ENCODE measurements at places on chromosomes 7 and 10. TPM values are rescaled to one million over a fixed set of nuclear protein-coding genes. Genes with fewer than 3 reads are reported as not detected.

RAMP3 gene
- total RNA-seq, result not detected

MKX gene
- total RNA-seq, result 0.20 TPM

ACBD7 gene
- total RNA-seq, result 0.80 TPM

ADARB2 gene
- total RNA-seq, result not detected

ZNF853 gene
- 4.5 TPM for total RNA-seq

LIPM gene
- total RNA-seq, result not detected

PDZD7 gene
- total RNA-seq, result 0.33 TPM

ADAMTS14 gene
- total RNA-seq, result not detected

CLCN1 gene
- not detected for total RNA-seq

TFR2 gene
- total RNA-seq, result 17.7 TPM

CRHR2 gene
- total RNA-seq, result not detected

HOXA7 gene
- total RNA-seq, result not detected

MMP21 gene
- total RNA-seq, result 0.11 TPM

LBX1 gene
- not detected for total RNA-seq

LRRTM3 gene
- total RNA-seq, result not detected

HYAL4 gene
- not detected for total RNA-seq
